ENCODE measurements at places on chromosomes 12 and 14.
A peak's percentile ranks its signal among the peaks of the same experiment; 100 is the strongest.

- DNase-seq = no peak
Measured at GRCh38 chr12:50251619-50252252, 31.6 kb downstream of the LIMA1 start.

DNA sequence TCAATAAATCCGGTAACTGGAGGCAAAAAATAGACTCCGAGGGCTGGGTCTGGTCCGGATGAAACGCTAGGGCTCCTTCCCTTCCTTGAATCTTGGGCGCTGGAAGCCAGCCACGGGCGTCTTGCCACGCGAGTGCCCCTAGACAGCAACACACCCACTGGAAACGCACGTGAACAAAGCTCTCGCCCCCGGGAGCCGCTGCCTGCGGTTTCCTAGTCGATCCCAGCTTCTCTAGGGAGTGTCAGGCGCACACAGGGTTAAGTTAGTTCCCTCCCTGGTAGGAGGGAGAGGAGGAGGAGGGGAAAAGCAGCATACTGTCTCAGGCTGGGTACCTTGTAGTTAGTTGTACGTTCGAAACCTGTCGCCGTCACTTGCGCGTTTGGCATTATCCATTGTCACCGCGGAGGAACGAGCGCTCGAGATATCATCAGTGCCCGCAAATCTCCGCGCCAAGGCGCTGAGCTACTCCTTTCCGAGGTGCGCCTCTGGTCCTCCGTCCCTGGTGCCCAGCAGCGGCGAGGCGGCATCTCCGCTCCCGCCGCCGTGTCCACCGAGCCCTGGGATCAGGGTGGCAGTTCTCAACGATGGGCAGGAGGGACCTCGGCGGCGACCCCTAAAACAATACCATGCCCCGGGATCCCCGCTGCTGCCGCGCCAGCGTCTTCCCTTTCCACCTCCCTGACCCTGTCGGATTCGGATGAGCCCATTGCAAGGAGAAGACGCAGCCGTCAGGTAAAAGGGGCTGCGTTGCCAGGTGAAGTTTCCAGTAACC lies at the start of gene FLRT2:
Gene FLRT2 (plus strand): TSS at position 342 of the 772 bp plus-strand sequence. CDS start 91,371 bp downstream, outside the sequence.
- no peak for DNase-seq

GRCh38 chr12:122094735-122095631 lies 16.4 kb downstream of the MLXIP start:
- no peak for DNase-seq

DNA sequence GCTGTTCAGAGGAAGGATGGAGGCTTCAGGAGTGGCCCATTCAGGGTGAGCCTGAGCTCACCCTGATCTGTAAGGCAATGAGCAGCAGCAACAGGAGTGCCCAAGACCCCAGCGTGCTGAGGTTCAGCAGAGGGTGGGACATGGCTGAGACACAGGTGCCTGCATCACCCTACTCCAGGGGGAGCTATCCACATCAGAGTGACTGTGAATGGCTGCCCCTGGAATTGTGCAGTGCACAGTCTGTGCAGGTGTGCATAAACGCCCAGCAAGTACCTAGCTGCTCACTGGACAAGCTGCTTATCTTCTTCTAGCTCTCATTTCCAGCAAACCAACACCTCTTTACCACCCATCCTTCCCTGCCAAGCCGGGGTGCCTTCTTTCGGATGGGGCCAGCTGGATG lies 140.6 kb upstream of the PRMT8 start:
- peak; percentile 33 for DNase-seq

- DNase-seq = no peak
Measured at GRCh38 chr12:54765652-54766051, 88.7 kb upstream of the MUCL1 start.

GRCh38 chr12:43162138-43162537 lies 389.9 kb downstream of the ADAMTS20 start:
- DNase-seq = no peak

- no peak for DNase-seq
Measured at GRCh38 chr14:100075681-100076080, 10.5 kb downstream of the EVL start.

GRCh38 chr12:96352161-96352835 lies 47.9 kb downstream of the CDK17 start:
- no peak for DNase-seq

- DNase-seq = no peak
Measured at GRCh38 chr12:57129321-57129842, 1.1 kb downstream of the LRP1 start.

DNA sequence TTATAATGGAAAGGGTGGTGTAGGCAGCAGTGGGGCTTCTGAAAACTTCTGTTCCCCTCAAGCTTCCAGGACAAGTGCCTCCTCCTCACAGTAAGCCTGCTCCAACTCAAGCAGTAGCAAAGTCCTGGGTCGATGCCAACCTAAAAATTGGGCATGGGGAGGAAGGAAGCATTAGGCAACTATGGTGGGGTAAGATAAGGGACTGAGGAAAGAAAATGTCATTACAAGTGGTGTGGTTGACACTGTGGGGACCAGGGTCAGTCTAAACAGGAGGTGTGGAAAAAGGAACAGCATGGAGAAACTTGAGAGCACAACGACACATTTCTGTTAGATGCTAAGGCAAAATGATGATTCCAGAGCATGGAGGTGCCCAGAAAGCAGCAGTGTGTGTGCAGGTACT lies 34.9 kb downstream of the WIF1 start:
- DNase-seq = no peak

DNA sequence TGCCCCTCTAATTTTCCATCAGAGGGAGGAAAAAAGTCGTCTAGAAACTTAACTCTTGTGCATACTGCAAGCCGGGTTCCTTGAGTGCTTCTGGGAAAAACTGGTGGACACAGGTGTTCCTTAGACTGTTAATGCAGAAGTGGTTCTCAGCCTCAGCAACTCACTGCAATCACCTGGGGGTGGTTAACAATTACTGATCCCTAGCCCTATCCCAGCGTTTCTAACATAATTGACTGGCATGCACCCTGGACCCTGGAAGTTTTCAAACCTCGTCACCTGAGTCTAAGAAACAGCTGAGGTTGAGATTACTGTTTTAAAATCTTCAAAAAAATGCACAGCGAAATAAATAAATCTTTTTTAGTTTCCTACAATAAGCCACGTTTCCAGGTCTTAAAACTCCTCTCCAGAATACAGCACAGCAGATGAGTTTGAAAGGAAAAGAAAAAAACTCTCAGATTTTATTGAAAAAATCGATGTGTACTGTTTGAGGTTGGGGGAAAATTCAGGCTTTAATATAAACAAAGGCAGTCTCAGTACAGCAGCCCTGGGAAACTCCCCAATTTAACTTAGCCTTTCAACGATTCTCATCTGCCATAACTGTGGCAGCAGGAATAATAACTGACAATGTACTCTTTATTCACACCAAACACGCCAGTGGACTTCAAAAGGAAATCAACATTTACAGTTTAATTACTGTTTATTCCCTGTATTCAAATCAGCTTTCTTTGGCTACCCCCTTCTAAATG lies 45.4 kb downstream of the PHLDA1 start:
- DNase-seq = no peak

DNA sequence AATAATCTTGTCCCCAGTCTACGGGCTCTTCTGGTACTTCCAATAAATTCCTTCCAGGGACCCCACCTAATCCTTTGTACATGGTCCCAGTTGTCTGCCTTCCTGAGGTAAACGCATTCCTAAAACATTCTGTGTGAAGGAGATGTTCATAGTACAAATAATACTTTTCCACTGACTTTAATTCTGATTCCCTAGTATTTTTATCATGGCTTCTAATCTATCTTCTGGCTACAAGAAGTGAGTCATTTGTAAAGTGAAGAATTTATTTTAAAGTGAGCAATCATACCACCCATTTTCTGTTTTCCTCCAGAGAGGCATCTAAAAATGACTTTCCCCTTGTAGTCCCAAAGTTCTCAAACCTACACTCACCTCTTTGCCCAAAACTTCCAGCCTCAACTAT lies 65.9 kb upstream of the NUDT4 start:
- DNase-seq = no peak

DNA sequence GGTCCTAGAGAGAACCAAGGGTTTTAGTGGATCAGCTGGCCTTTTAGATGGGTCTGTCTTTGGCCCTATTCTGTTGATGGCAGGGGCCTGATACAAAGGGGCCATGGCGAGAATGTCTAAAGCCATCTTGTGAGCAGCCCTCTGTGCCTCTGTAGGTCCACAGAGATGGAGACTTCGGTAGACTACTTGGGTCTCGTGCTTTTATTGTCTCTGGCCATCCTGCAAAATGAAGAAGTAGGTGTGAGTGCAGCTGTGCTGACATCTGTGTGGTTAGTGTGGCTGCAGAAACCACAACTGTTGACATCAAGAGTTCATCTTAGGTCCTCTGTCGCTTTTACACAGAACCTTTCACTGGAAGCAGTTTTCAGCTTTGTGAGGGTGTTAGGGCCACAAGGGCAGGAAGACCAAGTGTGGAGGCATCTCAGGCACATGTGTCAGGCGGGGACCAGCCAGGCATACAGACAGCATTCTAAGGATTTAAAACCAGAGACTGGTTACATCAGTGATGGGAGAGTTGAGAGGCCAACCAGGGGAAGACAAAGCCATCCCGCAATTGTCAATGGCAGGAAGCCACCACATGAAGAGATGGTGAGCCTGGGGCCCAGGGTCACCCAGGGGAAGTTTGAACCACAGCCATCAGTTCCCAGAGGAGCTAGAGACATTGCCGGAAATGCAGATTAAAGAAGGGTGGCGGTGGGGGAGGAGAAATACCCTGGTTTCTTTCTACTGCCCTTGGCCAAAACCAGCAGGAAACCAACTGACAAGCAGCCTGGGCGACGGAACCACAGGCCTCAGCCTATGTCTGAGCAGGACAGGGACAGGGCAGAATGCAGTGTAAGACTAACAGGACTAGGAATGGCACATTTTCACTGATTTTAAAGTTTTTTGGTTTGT lies 13.0 kb upstream of the TPCN1 start:
- DNase-seq = peak; percentile 73

DNA sequence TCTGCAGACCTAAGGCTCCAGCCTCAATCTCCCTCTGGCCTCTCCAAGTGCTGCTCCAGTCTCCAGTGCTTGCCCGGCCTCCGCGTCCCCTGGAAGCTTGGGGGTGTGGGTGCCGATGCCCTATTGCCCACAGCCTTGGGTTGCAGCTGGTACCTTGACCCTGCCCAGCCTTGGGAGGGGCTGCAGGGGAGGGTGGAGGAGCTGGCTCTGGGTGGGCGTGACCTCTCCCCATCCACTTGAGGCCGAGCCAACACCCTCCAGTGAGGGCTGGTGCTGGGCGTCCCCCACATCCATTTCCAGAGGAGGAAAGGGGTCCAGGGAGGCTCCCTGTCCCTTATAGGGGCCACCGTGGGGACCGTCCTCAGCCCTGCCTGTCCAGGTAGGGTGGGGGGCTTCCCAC lies 24.1 kb downstream of the KIF26A start:
- DNase-seq = no peak

- no peak for DNase-seq
Measured at GRCh38 chr12:55809274-55809673, 8.2 kb downstream of the SARNP start.

- DNase-seq = no peak
Measured at GRCh38 chr14:77338302-77338701, 17.5 kb downstream of the GSTZ1 start.

GRCh38 chr12:97005174-97005573 lies 98.1 kb downstream of the NEDD1 start:
- no peak for DNase-seq

GRCh38 chr12:62230652-62231051 lies 29.6 kb upstream of the USP15 start:
- DNase-seq = no peak

DNA sequence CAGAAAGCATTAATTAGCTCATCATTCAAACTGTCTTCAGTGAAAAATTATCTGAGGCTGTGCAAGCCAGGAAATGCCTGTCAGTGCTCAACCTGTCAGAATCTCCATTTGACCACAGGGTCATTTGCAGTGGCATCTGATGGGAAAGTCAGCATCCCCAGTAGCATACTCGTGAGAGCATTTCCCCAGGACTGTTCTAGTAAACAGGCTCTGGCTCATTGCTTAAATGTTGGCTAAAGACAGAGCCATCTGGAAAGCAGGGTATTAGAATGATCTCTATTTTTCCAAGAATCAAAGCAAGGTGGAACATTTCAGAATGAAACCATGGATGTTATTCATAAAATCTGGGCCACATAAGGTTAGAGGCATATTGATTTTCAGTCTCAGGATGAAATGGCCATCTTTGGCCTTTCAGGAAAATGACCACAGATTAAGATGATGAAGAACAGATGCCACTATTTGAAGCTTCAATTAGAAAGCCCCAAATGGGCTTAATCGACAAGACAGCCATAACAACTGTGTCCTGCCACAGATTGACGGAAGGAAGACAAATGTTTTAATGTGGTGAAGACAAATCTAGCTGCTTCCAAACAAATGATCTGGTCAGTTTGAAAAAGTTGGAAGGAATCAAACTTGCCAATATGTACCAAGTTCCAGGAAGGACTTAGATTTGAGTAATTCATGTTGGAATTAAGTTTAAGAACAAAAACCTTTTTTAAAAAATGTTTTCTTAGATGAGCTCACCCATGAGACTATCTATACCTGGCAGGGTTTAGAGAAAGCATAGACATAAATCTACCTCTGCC lies 94.0 kb upstream of the FAR2 start:
- no peak for DNase-seq

DNA sequence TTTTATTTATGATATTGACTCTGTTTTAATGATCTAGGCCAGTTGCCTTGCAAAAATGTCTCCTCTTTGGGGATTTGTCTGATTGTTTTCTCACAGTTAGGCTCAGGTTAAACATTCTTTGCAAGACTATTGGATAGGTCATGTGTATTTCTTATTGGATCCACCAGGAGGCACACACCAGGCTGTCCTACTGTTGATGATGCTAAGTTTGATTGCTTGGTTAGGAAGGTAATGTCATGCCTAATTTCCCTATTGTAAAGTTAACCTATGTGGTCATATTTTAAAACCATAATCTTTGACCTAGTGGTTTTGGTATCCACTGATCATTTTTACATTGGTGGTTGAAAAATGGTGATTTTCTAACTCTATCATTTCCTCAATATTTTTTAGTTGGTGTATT lies 137.1 kb downstream of the BRMS1L start:
- DNase-seq = no peak

- no peak for DNase-seq
Measured at GRCh38 chr12:11162502-11162901, 8.5 kb upstream of the SMIM10L1 start.

DNA sequence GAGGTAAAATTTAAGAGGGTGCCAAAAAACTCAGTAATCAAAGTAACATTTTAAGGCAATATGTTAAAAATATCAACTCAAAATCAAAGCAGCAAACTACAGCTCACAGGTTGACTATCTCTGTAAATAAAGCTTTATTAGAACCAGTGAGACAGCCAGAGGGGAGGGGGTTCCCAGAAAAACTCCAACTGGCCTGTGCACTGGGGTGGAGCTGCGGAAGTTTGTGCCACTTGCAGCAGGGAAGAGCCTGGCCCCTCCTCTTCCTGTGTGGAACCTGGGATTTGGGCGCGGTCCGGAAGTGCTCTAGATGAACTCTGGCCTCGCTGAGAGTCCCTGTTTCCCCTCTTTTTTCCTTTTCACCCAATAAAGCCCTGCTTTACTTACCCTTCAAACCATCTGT lies 8.1 kb downstream of the STON2 start:
- DNase-seq = no peak

GRCh38 chr12:96824074-96824837 lies 82.8 kb upstream of the NEDD1 start:
- DNase-seq = no peak
